ENCODE measurements at places on chromosomes 1 and 21. TPM values are rescaled to one million over a fixed set of nuclear protein-coding genes. Genes with fewer than 3 reads are reported as not detected.

The ADAM15 gene
- total RNA-seq: 49.9 TPM

The MORN1 gene
- 3.6 TPM for total RNA-seq

The KRTAP10-6 gene
- not detected for total RNA-seq

The EDN2 gene
- not detected for total RNA-seq

The SPRR1A gene
- total RNA-seq: not detected

The SLAMF6 gene
- total RNA-seq: 0.34 TPM

All from psoas muscle (tissue), 8 donors.